ENCODE measurements at places on chromosomes 4 and X.

DNA sequence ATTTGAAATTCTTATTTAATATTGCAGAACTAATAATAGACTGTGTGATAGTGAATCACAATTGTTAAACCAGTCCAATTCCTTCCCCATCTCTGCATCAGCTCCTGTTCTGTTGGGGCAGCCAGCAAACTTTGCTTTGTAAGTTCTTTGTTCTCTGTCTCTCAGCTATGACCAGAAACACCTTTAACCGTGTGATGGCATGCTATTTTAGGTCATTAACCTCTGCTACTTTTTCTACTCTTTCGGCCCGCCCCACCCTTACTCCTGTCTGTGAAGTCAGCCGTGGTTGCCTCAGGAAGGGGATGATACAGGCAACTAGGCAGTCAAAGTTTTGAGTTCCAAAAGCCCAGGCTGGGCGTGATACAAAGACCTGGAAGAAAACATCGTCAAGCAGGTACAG lies 51.3 kb upstream of the EGFL6 start:
- no peak for DNase-seq

- DNase-seq, result no peak
Observed at GRCh38 chrX:71103110-71103983, 3.2 kb downstream of the CXorf65 start.

DNA sequence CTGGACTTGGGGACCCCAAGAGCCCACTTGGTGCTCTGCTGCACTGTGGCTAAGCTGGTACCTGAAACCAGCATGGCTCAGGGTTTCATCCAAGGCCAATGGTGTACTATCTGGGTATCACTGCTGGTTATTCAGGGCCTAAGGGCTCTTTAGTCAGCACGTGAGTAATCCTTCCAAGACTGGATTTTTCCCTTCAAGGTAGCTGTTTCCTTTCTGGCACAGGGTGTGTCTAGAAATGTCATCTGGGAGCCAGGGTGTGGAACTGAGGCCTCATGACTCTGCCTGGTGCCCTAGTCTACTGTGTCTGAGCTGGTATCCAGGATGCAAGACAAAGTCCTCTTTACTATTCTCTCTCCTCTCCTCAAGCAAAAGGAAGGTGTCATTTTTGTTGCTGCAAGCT lies 99.0 kb upstream of the QRFPR start:
- DNase-seq, result no peak

GRCh38 chr4:187576751-187577150 lies 418.8 kb upstream of the ZFP42 start:
- no peak for DNase-seq

- no peak for DNase-seq
Observed at GRCh38 chrX:118418811-118419251, 72.9 kb downstream of the WDR44 start.

GRCh38 chr4:149202117-149202516 lies 613.5 kb downstream of the IQCM start:
- DNase-seq, result no peak

DNA sequence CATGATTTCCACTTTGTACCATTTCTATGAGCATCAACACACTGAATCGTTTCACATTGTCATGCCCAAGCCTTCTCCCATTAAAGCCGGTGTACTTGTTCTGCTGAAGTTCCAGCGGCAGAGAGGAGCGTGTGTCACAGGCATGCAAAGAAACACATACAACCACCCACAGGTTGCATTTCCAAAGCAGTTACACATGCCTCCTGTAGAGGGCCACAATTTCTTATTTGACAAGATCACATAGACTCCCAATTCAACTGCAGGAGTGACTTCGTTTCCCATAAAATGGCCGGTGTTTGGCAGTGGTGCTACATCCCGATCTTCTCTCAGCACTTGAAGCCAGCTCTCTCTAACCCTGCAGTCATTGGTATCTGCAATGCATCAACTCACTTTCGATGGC lies 992.6 kb downstream of the NLGN4X start:
- no peak for DNase-seq

DNA sequence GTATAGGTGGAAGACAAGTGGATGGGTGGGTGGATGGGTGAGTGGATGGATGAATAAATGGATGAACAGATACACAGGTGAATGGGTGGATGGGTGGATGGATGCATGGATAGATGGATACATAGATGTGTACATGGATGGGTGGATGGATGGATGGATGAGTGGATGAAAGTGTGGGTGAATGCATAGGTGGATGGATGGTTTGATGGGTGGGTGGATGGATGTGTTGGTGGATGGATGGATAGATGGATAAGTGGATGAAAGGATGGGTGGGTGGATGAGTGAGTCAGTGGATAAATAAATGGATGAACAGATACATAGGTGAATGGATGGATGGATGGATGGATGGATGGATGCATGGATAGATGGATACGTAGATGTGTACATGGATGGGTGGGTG lies 1.6 kb downstream of the CRLF2 start:
- no peak for DNase-seq

- DNase-seq, result no peak
Observed at GRCh38 chr4:67459164-67459563, 86.1 kb downstream of the CENPC start.

DNA sequence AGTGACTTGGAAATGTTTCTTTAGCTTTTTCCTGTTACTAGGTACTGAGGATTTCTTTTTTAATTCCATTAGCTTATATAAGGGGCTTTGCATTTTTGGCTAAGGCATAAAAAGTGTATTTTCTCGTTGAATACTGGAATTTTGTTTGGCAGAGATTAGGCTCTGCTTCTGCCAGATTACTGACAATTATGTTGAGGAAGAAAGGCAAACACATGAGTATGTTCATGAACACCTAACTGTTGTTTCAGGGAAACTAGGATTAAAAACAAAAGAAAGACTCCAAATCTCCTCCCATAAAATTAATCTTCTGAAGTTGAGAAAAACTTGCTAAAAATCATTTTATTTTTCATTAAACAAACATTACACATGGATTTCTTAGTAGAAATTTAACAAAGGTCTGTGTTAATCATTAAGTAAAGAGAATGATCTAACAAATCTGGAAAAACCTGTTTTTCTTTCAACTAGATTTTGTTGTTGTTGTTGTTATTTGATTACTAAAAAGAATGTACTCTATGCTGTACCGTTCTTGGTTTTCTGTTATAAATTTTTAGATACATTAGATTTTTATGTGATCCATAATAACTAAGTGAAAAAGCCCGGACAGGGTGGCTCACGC lies 43.3 kb upstream of the STAG2 start:
- DNase-seq, result no peak

DNA sequence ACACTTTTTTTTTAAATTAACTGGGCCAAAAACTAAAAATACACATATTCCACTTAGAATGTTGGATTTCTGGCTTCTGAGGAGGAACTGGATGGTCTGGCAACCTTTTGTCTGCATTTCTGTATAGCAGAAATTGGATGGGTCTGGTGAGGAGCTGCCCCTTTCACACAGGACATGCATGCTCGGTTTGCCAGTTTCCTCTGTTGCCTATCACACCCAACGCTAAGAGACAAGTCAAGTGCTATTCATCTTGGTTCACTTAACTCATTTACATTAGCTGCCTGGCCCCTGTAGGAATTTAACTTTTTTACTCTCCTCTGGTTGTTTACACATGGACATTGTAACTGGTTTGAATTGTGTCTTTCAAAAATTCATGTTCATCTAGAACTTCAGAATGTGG lies 195.7 kb downstream of the PACRGL start:
- no peak for DNase-seq

DNA sequence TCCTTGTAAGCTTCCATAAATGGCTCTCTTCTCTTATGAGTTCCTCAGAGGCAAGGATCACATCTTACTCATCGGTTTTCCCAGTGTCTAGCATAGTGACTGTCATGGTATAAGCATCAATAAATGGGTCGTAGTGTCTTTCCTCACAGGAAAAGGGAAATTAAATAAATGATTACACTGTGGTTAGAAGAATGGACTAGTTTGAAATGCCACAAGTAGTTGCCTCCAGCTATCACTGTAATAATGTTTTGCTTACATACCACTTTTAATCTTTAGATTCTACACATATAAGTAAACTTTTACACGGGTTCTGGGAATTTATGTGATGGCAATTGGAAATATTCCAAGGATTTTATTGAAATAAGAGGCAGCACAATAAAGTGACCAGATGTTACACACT lies 152.8 kb upstream of the CXorf51A start:
- DNase-seq, result no peak

DNA sequence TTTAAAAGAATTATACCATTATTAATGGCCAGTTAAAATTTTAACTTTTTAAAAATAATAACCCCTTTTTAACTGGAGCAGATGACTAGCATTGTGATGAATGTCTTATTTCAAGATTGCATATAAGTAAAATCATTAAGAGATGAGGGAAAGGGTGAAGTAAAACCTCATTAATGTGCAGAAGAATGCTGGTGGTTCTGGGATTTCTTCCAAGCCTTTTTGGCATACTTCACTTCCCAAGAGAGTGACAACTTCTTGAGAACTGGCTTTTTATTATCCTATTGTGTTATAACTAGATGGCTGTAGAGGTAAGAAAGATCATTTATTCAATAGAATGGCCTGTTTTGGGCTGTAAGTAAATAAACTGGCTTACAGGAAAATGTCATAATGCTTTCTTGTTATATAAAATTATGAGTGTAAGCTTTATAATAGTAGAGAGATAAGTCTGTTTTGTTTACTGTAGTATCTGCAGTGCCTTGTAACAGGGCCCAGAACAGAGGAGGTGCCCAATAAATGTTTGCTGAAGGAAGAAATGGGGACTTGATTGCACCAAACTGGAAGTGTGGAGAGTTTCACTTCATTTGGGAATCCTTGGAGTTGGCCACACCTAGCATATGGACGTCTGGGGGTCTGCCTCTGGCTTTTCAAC lies 242.9 kb upstream of the PITX2 start:
- no peak for DNase-seq

DNA sequence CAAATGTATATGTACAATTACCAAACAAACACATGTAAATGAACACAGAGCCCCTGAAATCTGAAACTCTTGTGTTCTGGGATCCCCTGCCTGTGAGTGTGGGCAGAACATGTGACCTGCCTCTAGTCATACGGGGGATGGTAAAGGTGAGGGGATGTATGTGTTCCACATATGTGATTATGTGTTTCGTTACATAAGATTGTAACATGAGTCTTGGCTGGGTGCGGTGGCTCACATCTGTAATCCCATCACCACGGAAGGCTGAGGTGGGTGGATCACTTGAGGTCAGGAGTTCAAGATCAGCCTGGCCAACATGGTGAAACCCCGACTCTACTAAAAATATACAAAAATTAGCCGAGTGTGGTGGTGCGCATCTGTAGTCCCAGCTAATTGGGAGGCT lies 37.1 kb upstream of the SLC2A9 start:
- DNase-seq, result no peak

- no peak for DNase-seq
Observed at GRCh38 chrX:38717871-38718270, 83.4 kb upstream of the MID1IP1 start.

DNA sequence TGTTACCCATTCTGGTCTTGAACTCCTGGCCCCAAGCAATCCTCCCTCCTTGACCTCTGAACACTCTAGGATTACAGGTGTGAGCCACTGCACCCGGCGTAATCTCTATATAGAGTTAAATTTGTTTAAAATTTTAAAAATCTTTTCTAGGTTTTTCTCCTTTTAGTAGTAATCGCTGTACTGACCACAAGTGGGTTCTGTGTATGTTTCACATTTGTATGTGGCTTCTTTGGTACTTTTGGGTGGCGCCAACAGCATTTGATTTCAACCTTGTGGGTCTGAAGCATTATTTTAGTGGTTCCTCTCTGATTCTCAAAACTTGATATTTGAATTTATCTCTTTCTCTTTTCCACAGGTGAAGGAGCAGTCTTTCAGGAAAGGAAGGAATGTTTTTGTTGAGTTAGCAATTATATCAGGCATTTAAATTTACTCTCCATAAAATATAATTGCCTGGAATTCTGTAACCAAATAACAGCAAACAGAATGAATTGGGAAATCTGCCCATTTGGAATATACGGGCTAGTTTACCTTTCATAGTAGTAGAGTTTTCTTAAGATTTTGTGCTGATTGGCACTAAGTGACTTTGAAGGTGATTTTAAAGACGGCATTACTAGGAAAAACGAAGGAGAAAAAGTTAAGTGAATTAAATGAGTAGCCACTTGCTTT lies 29.5 kb downstream of the ARHGAP10 start:
- no peak for DNase-seq

DNA sequence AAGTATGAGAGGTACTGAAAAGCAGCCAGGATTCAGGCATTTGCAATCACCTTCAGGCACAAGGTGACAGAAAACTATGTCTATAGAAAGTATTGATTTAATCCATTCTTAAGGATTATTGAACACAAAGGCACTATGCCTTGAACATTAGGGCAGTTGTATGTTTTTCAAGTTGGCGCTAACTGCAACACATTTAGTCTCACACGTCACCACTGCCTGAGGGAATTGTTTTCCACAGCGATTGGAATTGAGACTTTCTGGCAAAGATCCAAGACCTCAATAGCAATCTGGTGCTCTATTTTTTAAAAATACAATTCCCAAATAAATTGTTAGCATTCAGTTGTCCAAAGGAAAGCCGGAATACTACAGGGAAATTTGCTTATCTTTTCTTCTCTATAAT lies 52.7 kb upstream of the FTHL17 start:
- DNase-seq, result no peak

DNA sequence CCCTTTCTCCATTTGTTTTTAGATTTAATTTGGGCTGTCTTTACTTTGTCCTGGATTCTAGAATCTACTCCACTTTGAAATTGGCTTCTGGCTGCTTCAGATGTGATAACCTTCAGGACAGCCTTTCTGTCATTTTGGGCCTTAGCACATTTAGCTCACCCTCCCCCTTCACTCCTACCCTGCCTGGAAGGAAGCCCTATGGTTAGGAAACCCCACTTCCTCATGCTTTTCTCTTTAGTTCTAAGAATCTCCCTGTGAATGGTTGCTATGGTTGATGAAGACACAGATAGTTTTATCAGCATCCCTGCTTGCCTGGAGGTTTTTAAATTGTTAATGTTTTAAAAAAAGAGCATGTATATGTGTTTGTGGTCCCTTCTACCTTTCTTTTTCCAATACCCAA lies 100.7 kb upstream of the PTPN13 start:
- no peak for DNase-seq

GRCh38 chrX:20595928-20596575 lies 329.3 kb upstream of the RPS6KA3 start:
- peak; percentile 55 for DNase-seq

GRCh38 chrX:153638041-153638371 lies 9.0 kb upstream of the DUSP9 start:
- no peak for DNase-seq

- DNase-seq, result no peak
Observed at GRCh38 chr4:4720646-4721045, 138.8 kb upstream of the MSX1 start.

DNA sequence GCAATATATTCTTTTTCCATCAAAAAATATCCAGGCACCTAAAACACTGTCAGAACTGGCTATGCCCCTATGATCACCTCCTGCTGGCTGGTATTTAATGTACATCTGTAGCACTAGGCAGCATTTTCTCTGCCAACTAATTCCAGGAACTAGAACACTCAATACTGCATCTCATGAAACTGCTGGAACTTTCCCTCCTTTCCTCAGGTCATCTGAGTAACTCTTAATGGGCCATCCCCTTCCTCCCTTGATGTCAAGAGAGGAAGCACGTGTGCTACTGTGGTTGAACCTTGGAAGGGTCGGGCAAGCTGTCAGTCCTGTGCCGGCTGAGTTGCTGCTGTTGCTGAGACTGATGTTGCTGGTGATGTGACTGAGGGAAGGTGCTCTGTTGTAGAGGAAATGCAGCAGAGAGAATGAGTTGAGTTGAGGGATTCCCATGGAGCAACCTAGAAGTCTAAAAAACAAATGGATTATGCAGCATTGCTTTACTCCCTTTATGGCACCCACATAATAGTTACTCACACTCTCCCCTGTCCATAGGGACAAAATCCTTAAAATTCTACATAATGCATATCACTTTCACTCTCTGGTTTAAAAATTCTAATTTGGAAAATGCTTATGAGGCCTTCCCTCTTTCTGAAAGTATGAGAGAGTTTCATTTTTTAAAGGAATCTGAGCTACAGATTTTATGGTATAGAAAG lies 39.5 kb downstream of the TMEM165 start:
- DNase-seq, result no peak

All from stimulated activated CD4-positive, alpha-beta T cell treated with anti-CD3 and anti-CD28 coated beads, TNF-alpha, amount 100 ng/mL, for 24 hours (primary cell).